ENCODE measurements at places on chromosomes 5 and 9.

DNA sequence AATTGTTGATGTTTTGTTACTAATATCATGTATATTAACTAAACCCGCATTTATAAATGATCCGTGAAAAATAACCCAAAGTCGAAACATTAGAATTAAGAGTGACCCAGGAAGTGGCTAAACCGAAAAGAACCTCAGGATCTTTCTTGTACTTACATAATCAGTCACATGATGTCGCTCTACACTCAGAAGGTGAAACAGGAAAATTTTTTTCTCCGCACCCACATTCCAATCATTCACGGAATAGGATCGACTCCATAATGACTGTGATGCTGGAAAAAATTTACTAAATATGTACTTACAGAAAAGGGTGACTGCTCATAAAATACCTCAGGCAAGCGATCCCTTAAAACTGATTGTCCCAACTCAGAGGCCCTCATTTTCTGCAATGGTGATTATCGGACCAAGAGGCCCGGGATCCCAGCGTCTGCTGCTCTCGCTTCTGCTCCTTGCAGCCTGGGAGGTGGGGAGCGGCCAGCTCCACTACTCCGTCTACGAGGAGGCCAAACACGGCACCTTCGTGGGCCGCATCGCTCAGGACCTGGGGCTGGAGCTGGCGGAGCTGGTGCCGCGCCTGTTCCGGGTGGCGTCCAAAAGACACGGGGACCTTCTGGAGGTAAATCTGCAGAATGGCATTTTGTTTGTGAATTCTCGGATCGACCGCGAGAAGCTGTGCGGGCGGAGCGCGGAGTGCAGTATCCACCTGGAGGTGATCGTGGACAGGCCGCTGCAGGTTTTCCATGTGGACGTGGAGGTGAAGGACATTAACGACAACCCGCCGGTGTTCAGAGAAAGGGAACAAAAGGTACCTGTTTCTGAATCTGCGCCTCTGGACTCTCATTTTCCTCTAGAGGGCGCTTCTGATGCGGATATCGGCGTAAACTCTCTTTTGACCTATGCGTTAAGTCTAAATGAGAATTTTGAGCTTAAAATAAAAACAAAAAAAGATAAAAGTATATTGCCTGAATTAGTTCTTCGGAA is at the start of gene PCDHA12:
TSS of gene PCDHA12 (plus strand) at position 224 of the 981 bp plus-strand sequence. CDS start at position 389, 165 bp downstream.
- DNase-seq: no peak

- no peak for DNase-seq
These were observed 441.6 kb downstream of the CETN3 start for GRCh38 chr5:89967771-89968444.

DNA sequence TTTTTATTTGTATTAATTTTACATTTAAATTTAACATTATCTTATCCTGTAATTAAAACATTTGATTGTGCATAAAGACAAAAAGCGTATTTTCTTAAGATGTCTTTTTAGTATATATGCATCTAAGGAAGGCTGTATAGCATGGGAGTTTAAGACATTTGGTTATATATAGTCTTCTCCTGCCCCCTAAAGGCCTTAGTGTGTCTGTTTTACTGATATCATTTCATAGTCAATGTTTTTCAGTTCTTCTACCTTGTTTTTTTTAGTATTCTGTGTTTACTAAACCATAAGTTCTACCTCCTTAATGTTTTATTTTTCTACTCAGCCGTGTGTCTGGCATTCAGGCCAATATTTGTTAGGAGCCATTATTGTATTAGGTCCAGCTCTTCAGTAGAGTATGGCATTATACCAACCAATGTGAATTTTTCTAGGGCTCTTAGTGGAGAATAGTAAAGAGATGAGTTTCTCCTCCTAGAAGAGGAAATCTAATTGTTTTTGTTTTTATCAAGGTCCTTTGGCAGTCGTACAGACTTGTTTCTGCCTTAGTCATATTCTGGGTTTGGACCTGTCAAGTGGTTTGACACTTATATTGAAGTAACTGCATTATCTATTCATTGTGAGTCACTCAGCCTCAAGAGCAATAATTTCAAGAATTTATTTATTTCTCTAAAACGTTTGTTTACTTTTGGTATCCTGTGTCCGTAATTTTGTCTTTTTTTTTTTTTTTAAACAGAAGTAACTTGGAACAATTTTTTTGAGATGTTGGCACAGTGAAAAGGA is 74.8 kb downstream of the SLF1 start:
- DNase-seq: no peak

- no peak for DNase-seq
These were observed 99.5 kb downstream of the AOPEP start for GRCh38 chr9:94826044-94826443.

DNA sequence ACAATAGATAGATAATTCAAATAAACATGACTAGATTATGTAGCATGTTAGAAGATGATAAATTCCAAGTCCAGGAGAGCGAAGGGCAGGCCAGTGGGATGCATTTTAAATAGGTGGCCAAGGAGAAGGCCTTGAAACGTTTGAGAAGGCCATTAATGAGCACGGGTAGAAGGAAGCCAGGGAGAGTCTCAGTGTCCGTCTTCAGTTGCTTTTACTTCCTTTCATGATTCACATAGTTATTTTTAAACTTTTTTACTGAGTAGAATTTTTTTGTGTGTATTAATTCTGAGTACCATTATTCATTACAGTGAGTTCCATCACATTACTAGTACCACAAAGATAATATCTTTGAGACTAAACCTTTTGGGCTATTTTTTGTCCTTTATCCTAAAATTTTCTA is 259.2 kb downstream of the ARRDC3 start:
- DNase-seq: no peak

DNA sequence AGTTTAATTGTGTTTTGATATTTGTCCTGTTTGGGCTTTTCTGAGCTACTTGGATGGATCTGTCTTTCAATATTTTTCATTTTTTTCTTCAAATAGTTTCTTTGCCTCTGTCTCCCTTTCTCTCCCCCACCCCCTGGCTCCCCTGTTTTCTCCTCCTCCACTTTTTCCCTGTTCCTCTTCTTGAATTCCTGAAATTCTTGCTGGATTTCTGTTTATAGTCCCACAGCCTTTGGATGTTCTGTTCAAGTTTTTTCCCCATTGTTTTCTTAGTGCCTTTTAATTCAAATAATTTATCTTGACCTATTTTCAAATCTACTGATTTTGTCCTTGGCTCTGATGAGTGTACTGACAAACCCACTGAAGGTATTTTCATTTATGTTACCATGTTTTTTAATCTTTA is 113.0 kb downstream of the VPS13A start:
- DNase-seq: no peak

DNA sequence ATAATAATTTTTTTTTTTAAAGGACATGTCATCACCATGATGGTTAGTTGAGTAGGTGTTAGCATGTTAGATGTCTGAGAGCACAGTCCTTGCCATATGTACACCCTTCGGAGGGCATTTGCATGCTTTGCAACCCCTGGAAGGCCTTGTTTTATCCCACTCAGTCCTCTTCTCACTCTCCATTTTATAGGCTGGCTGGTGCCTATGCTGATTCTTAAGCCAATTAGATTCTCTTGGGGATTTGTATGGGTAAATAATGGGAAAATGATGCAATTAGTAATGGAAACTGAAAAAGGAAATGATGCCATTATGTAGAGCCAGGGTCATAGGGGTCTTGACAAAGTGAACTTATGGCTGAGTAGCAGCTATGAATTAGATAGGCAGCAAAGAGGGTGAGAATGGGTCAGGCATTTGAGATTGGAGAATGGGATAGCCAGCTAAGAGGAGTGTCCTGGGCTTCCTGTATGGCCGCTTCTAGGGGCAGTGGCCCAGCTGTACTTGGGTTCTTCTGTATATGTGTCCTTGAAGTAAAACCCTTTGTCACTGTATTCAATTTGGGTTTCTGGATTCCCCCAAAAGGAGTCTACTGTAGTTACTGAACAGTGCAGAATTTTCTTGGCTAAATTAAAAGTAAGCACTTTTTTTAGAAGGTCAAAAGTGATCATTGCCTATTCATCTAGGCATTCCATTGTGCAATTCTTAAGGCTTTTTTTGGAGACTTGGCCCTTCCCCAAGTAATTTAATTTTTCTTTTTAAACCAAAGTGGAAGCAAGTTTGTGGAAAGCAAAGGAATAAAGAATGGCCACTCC is 31.6 kb downstream of the LRRTM2 start:
- no peak for DNase-seq

DNA sequence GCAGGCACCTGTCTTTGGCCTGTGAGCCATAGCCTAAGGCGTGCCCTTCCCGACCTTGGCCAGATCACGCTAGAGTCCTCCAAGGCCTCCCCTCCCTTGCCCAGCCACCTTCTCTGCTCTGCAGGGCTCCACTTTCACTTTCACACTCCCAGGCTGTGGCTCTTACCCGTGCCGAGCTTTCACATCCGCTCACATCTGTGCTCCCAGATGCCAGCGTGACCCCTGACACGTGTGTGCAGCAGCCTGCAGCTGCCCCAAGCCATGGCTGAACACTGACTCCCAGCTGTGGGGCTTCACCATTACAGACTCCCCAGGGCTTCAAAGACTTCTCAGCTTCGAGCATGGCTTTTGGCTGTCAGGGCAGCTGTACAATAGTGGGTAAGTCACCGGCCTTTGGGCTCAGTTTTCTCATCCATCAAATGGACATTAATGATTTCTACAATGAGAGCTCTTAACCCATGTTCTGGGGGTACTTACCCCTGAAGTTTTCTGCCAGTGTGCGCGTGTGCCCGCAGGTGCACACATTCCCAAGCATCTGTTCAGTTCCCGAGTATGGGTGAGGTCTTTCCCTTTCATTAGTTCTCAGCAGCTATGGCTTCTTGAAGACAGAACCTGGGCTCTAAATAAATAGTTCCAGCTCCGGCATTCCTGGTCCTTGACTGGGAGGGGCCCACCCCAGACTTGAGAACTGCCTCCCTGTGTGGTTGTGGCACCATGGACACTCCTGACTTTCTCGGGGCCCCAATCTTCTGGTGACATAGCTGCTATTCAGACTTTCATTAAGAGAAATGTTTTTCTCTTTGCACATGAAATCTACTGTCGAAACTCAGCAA is 118.6 kb downstream of the RGS3 start:
- no peak for DNase-seq

GRCh38 chr9:27880635-27881034 is 307.4 kb upstream of the C9orf72 start:
- DNase-seq: no peak

GRCh38 chr5:97726106-97726505 is 543.1 kb upstream of the RIOK2 start:
- DNase-seq: no peak

GRCh38 chr9:127197861-127198430 is 66.6 kb upstream of the GARNL3 start:
- DNase-seq: no peak

DNA sequence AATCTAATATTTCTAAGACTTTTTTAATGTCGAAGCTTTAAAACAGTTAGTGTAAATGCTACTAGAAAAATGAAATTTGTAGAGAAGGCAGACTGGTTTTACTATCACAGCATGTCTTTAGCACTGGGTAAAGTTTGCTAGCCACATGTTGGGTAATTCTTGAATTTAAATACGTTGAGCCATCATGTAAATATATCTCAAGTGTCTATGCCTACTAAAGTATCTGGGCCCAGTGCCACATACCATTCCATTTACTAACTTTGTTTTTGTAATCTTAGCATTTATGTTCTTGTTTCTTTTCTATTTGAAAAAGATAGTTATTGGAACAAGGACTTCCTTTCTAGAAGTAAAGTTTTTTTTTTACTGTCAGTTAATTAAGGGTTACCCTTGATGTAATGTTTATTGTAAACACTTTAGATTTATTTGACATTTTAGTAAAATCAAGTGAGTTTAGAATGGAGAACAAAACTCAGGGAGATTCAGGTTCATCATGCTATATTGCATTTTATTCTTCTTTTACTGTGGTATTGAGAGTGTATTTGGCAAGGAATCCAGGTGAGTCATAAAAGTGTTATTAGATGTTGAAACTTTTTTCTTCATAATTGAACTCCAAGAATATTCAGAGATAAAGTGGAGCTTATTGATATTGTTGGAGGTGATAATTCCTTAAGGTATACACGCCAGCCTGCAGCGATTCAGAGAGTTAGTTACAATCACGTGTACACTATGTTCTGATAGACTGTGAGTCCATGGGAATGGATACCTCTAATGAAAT is 182.4 kb downstream of the CCDC171 start:
- no peak for DNase-seq

DNA sequence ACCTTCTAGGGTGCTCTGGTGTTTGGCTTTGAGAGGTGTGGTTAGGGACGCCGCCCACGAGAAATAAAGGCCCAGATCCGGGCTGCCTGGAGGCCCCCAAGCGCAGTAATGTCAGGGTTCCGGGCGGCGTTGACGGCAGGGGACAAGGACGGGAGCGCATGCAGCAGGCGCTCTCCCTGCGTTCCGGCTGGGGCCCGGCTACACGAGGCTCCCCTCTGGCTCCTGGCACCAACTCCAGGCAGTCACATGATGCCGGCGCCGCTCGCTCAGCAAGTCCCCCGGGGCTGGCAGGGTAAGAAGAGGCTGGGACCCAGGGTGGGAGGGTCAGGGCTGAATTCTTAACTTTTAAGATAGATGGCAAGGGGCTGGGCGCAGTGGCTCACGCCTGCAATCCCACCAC is 28.1 kb downstream of the UBTD2 start:
- no peak for DNase-seq

GRCh38 chr5:178587763-178588611 is 2.2 kb downstream of the COL23A1 start:
- DNase-seq: no peak

GRCh38 chr5:179215576-179215975 is 129.7 kb downstream of the ADAMTS2 start:
- no peak for DNase-seq

DNA sequence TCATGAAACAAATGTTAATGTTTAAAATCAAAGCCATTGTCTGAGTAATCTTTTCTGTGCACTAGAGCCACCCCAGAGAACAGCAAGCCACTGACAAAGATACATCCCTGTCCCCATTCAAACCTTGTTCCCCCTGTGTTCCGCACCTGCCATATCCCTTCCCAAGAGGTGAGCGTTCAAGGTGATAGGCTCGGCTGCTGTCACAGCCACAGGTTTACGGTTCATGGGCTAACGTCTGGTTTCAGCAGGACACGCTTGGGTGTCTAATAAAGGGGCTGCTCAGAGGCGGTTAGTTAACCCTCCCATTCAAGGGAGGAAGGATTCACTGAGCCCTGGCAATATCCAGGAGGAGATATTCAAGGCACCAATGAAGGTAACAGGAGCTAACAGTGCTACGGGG is 24.5 kb upstream of the LAMC3 start:
- DNase-seq: no peak

GRCh38 chr9:100219347-100219746 is 120.3 kb downstream of the INVS start:
- no peak for DNase-seq

- peak; percentile 32 for DNase-seq
These were observed 40.7 kb downstream of the SECISBP2 start for GRCh38 chr9:89358985-89359384.

- no peak for DNase-seq
These were observed 19.3 kb upstream of the CAMSAP1 start for GRCh38 chr9:135926402-135927194.
